Activated CD4-positive, alpha-beta T cell treated with anti-CD3 and anti-CD28 coated beads for 48 hours (primary cell): ENCODE measurements at places on chromosomes 12 and 14.

GRCh38 chr12:89706986-89707702, 1.5 kb downstream of the ATP2B1 start:
- no peak for DNase-seq

DNA sequence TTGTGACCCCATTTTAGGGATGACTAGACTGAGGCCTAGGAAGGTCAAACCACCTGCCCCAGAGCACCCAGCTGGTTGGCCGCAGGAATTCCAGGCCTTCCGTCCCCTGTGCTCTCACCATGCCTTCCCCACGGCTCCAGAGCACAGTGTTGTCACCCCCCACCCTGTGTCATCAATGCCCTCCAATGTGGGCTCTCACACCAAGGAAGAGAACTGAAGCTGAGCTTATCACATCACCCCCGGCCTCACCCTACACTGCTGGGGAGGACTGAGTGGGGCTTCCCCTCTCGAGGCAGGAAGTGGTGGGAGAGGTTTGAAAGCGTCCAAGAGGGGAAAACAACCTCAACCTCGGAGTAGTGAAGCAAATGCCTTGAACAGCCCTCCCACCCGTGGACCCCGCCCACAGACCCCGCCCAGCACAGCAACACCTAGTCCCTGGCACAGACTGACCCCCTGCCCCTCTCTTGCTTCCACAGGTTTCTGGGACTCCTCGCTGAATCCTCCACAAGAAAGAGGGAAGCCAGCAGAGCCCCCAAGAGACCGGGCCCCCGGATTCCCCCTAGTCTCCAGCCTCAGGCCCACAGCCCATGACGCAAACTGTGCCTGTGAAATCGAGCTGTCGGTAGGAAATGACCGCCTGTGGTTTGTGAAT, 97.2 kb downstream of the LGMN start:
- peak; percentile 87 for DNase-seq

DNA sequence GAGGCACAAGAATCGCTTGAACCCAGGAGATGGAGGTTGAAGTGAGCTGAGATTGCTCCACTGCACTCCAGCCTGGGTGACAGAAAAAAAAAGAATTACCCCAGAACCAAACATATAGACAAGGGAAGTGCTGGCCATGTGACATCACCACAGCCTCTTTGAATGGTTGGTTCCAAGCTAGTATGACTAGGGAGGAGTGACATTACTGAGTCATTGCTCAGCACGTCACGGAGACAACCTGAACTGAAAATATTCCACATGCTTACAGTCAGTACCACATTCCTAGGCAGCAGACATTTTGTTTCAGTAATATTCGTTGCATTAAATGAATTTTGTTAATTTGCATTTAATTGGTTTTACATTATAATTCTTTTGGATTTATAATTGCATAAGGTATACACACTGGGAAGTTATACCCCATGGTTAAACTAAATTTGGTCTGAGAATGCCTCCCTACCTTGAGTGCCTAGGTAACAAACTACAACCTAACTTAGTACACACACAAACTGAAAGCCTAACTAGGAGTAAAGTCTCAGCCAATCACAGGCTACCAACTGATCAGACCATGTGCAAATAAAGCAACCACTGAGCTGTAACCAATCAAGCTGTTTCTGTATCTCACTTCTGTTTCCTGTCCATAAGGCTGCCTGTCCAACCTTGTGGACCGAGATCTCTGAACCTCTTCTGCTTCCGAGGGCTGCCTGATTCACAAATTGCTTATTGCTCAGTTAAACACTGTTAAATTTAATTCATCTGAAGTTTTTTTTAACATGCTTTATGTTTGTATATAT, 164.4 kb downstream of the CAND1 start:
- no peak for DNase-seq

DNA sequence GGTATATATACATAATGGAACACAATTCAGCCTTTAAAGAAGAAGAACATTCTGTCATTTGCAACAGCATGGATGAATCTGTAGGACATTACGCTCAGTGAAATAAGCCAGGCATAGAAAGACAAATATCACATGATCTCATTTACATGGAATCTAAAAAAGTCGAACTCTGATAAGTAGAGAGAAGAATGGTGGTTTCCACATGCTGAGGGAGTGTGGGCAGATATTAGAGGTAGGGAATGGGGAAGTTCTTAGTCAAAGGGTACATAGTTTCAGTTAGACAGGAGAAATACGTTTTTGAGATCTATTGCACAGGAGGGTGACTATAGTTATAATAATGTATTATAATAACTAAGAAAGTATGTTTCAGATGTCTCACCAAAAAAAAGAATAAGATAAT, 71.4 kb downstream of the ADAMTS20 start:
- DNase-seq, result no peak

DNA sequence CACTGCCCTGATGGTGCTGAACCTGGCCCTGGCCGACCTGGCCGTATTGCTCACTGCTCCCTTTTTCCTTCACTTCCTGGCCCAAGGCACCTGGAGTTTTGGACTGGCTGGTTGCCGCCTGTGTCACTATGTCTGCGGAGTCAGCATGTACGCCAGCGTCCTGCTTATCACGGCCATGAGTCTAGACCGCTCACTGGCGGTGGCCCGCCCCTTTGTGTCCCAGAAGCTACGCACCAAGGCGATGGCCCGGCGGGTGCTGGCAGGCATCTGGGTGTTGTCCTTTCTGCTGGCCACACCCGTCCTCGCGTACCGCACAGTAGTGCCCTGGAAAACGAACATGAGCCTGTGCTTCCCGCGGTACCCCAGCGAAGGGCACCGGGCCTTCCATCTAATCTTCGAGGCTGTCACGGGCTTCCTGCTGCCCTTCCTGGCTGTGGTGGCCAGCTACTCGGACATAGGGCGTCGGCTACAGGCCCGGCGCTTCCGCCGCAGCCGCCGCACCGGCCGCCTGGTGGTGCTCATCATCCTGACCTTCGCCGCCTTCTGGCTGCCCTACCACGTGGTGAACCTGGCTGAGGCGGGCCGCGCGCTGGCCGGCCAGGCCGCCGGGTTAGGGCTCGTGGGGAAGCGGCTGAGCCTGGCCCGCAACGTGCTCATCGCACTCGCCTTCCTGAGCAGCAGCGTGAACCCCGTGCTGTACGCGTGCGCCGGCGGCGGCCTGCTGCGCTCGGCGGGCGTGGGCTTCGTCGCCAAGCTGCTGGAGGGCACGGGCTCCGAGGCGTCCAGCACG, 4.7 kb downstream of the LTB4R start:
- DNase-seq, result no peak

DNA sequence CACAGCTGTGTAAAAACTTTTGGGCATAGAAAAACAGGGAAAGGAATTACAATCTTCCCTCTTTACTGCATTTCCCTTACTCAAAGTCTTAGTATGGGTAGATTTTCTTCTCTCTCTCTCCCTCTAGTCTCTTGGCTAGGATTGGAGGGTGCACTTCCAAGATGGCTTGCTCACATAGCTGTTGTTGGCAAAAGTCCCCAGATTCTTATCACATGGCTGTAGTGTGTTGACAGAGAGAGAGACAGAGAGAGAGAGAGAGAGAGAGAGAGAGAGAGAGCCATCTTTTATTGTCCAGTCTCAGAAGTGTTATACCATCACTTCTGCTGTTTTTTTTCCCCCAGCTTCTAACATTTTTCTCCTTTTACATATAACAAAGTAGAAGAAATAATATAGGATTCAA, 6.3 kb upstream of the OR4E2 start:
- DNase-seq, result no peak

GRCh38 chr14:97942921-97943320, 1145.7 kb downstream of the VRK1 start:
- DNase-seq, result no peak

DNA sequence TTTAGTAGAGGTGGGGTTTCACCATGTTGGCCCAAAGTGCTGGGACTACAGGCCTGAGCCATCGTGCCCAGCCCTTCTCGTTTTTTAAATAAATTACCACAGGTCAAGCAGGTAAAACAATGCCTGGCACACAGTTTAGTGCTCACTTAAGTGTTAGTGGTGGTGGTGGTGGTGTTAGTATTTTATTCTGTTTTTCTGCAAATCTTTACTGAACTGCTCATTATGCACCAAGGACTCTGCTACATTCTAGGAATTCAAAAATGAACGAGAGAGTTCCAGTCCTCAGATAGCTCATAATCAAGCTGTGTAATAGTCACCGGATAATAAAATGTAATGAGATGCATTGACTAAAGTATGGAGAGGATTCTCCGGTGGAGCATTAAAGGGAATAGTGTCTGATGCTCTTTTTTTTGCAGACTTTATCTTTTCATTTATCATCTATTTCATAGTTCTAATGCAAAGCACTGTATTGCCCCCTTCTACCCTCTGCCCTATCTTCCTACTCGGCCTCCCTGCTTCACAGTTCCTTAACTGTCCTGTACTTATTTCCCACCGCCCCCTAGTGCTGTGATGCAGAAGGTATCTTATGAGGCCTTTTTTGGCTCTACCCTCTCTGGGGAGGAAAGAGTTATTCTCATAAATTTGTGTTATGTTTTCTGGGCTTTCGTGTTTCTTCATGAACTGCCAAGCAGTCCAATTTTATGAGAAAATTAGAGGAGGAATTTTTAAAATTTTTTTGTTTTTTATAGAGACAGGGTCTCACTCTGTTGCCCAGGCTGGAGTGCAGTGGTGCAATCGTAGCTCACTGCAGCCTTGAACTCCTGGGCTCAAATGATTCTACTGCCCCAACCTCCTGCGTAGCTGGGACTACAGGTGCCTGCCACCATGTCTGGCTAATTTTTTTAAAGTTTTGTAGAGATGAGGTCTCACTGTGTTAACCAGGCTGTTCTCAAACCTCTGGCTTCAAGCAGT, 1.0 kb downstream of the ITFG2 start:
- DNase-seq, result peak; percentile 69

DNA sequence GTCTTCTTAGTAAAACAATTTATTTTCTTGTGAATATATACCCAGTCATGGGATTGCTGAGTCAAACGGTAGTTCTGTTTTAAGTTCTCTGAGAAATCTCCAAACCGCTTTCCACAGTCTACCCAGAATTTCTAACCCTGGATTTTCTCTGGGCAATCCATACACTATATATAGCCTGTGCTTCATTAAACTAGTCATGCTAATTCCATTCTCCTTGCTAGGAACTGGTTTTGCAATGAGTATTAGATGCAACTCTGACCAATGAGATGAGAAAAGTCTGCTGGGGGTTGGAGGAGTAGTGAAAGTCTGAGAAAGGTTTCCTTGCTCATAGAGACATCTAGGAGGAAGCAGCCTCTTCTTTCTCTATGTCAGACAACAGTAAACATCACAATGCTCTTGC, 196.1 kb upstream of the CDKN3 start:
- DNase-seq, result no peak

DNA sequence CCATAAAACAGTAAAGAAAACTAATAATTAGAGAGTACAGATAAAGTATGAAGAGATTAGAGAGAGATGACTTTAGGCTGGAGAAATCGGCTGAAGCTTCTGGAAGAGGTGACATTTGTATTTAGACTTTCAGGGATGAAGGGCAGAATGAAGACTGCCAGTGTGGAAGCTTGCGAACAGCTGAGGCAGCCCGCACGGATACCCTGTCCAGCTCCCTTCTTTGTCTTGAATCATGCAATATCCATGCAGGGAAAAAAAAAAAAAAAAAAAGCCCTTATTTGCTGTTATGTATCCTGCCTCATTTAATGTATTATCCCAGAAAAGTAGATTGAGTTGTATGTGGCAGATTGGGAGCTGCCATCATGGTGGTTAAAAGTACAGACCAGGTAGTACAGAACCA, 331.8 kb downstream of the ZFP36L1 start:
- DNase-seq, result no peak

DNA sequence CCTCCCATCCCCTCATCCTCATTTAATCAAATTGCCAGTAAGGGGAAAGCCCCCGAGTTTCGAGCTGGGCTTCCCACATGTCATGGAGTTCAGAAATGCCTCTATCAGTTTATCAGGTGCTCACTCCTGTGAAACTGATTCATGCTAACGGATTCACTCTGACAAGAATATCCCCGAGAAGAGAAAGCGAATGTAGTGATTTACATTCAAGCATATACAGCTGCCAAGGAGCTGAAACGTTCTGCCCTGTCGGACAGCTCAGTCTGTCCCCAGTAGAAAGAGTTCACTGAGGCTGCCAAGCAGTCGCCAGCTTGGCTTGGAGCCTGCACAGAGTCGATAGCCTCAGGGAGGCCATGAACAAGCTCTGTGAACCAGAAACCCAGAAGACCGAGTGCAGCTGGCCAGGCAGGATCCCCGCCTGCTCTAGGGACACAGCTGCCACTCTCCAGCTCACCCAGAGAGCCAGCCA, 88.4 kb downstream of the TMCC3 start:
- peak; percentile 10 for DNase-seq

DNA sequence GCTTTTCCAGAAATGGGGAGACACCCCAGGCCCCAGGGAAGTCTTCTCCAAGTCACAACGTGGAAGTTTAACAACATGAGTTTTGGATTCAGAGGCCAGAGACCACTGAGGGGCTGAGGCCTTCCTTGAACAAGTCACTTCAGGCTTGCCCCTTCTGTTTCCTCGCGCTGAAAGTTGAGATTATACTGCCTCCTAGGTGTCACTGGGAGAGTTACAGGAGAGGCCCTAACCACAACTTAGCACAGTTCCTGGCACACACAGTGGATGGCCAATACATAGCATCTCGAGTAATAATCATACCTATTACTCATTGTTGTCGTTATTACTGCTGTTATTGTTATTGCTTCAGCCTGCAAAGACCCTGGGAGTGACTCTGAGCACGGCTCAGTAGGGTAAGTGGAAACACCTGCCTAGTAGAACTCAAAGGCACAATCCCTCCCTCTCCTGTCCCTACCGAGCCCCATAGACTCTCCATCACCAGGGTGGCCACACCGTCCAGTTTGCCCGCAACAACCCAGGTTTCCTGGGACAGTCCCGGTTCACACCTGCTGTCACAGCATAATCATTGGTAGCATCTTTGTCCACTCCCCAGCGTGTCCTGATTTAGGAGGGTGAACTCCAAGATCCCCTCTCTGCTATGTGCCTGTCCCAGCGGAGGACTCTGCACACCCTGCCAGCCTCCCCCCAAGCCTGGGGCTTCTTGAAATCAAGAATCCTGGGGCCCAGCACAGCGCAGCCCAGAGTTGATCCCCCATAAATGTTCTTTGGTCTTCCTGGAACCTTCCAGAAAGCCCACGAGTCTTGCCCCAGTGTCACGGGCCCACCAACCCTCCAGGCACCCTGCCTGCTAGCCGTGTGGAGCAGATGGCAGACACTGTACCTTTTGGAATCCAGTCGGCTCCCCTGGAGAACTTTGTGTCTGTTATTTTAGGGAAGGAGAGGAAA, 85.0 kb downstream of the SYNE3 start:
- peak; percentile 26 for DNase-seq

DNA sequence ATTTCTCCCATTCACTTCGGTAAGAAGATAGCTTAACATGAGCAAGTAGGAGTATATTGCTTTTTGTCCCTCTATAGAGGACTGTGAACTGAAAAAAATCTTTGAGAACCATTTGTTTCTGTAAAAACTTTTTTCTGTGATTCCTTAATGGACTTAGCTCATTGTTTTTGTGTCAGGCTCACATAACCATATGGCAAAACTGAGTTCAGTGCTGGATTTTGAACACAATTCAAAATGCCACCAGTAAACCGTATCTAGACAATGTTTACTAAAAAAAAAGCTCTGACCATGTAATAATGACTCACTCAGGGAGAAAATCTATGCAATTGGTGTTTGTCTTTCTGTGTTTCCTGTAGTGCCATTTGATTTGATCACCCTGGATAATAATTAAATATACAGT, 5.2 kb downstream of the TRHDE start:
- no peak for DNase-seq
